Body of pancreas (tissue), 4 donors: ENCODE measurements at places on chromosomes 4 and X. TPM values are rescaled to one million over a fixed set of nuclear protein-coding genes. Genes with fewer than 3 reads are reported as not detected.
A peak's percentile ranks its signal among the peaks of the same experiment; 100 is the strongest.

- no peak overlapping the region for H3K27ac ChIP-seq
- no peaks in the 10 kb centered on the region for H3K36me3 ChIP-seq
- no peak overlapping the region for H3K4me3 ChIP-seq
- DNase-seq = no peak
- H3K4me1 ChIP-seq = no peaks in the 10 kb centered on the region
Measured at GRCh38 chrX:38407126-38407525, 54.7 kb downstream of the OTC start.

DNA sequence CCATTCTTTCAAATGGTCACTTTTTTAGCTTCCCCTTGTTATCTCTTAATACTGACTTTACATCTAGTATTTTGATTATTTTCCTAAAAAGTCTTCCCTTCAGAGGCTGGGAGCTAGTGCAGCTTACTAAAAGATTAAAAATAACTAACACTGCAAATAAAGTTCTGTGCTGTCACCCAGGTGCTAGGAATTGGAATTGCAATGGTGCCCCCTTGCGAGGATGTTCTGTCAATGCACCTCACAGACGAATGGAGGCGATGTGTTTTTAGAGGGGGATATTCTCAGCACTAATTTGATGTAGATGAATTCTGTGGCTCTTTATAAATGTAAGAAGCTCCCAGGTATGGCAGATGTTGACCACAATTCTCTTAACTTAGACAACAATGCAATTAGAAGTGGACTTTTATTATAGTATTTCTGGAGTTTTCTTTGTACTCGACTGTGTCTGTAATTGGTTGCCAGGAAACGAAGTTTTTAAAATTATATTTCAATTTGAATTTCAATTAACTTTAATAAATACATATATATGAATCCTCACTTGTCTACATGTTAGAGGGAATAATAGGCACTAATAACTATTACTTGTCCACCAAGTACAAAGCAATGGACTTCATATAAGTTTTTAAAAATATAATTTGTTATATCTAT lies 22.0 kb upstream of the SMIM31 start:
- no peak overlapping the region for H3K27ac ChIP-seq
- H3K36me3 ChIP-seq = no peaks in the 10 kb centered on the region
- peak; percentile 44 for DNase-seq
- no peaks in the 10 kb centered on the region for H3K4me1 ChIP-seq

GRCh38 chr4:139025841-139026240 lies 10.3 kb downstream of the NOCT start:
- H3K27ac ChIP-seq = no peak overlapping the region
- no peak for DNase-seq
- H3K27me3 ChIP-seq = no peaks in the 10 kb centered on the region
- no peak overlapping the region for H3K4me3 ChIP-seq
- H3K36me3 ChIP-seq = no peaks in the 10 kb centered on the region
- peaks cover 31% of the 10 kb centered on the region for H3K4me1 ChIP-seq

GRCh38 chr4:174582463-174582862 lies 60.2 kb upstream of the HPGD start:
- H3K27me3 ChIP-seq = no peaks in the 10 kb centered on the region
- H3K27ac ChIP-seq = no peak overlapping the region
- no peak for DNase-seq
- H3K36me3 ChIP-seq = no peaks in the 10 kb centered on the region

DNA sequence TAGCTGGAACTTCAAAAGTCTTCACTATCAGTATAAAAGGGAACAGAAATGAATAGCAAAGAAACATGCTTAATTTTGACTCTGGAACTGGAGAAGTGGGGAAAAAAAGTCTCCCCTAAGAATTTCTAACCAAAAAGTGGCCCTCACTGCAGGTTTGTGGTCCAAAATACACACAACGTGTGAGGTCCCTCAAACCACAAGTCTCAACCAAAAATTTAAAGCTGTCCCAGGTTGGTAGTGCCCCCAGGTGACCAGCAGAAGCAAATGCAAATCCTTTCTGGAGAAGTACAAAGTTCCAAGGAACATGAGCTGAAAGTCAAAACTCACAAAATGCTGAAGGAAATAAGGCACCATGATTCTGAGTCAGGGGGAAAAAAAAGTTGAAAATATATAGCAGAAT lies 23.6 kb upstream of the VAMP7 start:
- DNase-seq = no peak
- H3K4me3 ChIP-seq = no peak overlapping the region
- no peaks in the 10 kb centered on the region for H3K36me3 ChIP-seq
- H3K27me3 ChIP-seq = no peaks in the 10 kb centered on the region

- no peaks in the 10 kb centered on the region for H3K36me3 ChIP-seq
- H3K27ac ChIP-seq = no peak overlapping the region
- H3K4me1 ChIP-seq = no peaks in the 10 kb centered on the region
Measured at GRCh38 chr4:176611381-176611780, 181.3 kb downstream of the VEGFC start.

- no peak for DNase-seq
- H3K27me3 ChIP-seq = no peaks in the 10 kb centered on the region
- no peak overlapping the region for H3K27ac ChIP-seq
- no peaks in the 10 kb centered on the region for H3K4me1 ChIP-seq
Measured at GRCh38 chrX:124028182-124028581, 66.7 kb downstream of the STAG2 start.

DNA sequence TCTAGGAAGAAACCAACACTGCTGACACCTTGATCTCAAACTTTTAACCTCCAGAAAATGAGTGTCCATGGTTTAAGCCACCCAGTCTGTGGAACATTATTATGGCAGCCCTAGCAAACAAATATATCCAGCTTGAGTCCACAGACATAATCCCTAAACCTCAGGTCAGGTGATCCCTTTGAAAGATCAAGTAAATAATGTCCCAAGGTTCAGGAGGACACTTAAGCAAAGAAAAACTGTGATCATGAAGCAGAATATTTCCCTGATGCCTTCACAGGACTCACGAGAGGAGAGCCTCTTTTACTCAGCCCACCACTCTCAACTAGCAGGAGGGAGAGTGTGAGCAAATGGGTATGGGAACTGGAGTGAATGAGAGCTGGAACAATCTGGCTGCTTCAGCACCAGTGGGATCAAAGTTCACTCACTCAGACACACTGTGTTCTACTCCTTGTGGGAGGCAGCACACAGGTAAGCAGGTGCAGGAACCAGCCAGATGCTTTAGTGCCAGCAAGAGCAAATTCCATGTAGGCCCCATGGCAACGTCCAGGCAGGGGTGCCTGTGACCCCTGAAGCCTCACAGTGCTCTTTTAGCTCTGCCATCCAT lies 608.4 kb downstream of the RAB28 start:
- no peaks in the 10 kb centered on the region for H3K36me3 ChIP-seq
- peaks cover 6% of the 10 kb centered on the region for H3K4me1 ChIP-seq
- no peak overlapping the region for H3K4me3 ChIP-seq
- DNase-seq = peak; percentile 58

DNA sequence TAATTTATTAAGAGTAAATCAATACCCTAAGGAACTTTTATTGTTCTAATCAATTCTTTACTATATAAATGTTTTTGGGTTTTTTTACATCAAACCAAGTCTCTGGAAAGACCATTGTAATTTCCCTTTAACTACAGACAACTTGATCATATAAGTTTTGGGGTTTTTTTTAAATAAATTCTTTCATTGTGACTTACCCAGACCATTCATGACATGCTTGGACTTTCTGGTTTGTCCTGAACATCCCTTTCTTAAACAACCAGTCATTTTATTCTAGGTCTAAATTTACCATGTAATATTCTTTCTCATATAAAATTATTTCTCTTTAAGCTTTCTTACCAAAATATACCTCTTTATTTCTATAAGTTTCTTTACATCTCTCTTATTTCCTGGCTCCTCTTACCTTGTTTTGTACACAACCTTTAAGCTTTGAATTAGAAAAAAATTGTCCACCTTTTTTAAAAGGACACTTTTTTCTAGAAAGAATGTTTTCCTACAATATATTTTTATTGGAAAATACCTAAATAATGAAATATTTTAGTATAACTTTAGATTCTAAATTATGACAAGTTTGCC lies 8.4 kb downstream of the CNGA1 start:
- DNase-seq = no peak
- no peaks in the 10 kb centered on the region for H3K27me3 ChIP-seq
- H3K27ac ChIP-seq = no peak overlapping the region
- no peaks in the 10 kb centered on the region for H3K4me1 ChIP-seq

- H3K27me3 ChIP-seq = no peaks in the 10 kb centered on the region
- no peak overlapping the region for H3K4me3 ChIP-seq
- no peaks in the 10 kb centered on the region for H3K36me3 ChIP-seq
- peaks cover 9% of the 10 kb centered on the region for H3K4me1 ChIP-seq
- no peak overlapping the region for H3K27ac ChIP-seq
Measured at GRCh38 chr4:25310803-25311166, 1.8 kb upstream of the ZCCHC4 start.

DNA sequence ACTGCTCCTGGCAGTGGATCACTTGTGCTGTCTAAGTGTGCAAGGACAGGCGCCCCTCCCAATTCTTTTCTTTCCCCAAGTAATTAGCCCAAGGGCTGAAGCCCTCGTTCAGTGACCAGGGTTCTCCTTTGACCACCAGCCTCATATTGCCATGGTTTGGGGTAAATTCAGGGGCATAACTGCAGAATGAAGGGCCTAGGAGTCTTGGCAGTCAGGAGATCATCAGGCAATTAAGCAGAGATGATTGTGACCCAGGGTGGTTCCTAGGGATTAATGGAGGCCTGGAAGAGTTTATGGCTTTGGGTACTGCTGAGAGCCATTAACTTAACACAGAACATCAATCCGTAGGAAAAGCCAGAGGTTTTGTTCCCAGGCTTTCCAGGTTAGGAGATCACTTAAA lies 170.7 kb downstream of the PTTG2 start:
- H3K4me1 ChIP-seq = peaks cover 49% of the 10 kb centered on the region
- H3K4me3 ChIP-seq = no peak overlapping the region
- H3K27ac ChIP-seq = peak overlapping the region; percentile 83
- DNase-seq = no peak
- H3K36me3 ChIP-seq = no peaks in the 10 kb centered on the region

DNA sequence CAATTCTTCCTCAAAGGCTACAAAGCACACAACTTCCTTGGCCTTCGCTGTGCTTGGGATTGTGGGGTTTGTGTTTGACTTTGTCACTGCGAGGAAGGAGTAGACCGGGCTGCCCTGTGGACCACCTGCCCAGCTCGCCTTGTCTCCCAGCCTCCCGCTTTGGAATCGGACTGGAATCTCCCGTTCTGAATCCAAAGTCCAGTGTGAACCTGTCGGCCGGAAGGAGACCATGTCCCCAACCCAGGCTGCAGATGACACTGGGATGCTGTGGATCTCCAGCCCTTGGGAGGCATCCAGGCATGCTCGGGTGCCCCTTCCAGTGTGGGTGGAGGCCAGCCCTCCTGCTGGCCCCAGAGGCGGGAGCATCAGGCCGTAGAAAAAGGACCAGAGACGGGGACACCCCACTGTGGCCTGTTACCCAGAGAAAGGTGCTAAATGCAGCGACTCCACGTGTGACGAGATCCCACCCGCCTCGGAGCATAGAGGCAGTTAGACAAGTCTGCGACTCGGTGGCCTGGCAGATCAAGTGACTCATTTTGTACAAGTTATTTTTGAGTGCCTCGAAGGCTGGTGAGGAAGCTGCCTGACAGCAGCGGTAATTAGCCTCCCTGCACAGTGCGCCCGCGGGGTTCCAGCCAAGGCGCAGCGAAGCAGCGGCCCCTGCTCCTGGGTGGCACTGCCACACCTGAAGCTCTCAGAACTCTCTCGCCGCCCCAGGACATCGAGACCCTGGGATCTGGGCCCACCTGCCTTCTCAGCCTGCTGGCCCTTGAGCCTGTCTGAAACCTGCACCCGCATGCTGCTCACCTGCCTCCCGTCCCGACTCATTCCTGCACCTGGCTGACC lies 57.5 kb downstream of the ADRA2C start:
- H3K36me3 ChIP-seq = no peaks in the 10 kb centered on the region
- no peak for DNase-seq
- no peak overlapping the region for H3K4me3 ChIP-seq
- H3K4me1 ChIP-seq = peaks cover 31% of the 10 kb centered on the region

DNA sequence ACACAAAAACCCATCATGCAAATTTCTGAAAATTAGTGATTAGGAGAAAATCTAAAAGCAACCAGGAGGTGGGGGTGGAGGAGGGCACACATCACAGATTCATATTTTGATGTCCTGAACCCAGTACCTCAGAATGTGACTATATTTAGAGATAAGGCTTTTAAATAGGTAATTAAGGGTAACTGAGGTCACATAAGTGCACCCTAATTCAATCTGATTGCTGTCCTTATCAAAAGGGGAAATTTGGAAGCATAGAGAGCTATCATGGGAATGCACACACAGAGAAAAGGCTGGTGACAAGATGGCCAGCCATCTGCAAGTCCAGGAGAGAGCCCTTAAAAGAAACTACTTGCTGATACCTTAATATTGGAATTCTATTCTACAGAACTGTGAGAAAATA lies 281.8 kb upstream of the UGT8 start:
- no peak for DNase-seq
- no peak overlapping the region for H3K27ac ChIP-seq
- H3K27me3 ChIP-seq = no peaks in the 10 kb centered on the region
- H3K36me3 ChIP-seq = no peaks in the 10 kb centered on the region
- peaks cover 15% of the 10 kb centered on the region for H3K4me1 ChIP-seq

DNA sequence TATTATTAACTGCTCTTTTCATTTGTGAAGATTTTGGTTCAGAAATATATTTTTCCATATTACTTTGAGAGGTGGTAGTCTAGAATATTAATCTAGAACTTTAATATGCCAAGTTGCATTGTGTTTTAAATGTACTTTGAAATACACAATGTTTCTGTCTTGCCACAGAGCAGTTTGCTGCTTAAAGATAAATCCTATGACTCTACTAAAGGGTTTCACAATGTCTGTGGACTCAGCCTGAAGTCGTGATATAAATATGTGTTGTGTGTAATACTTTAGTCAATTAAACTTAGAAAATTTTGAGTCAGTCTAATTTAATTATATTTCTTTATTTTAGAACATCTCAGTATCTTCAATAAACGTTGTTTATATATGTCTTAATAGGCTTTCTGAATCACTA lies 1771.7 kb upstream of the PCDH7 start:
- no peaks in the 10 kb centered on the region for H3K36me3 ChIP-seq
- DNase-seq = no peak
- H3K27ac ChIP-seq = no peak overlapping the region
- no peaks in the 10 kb centered on the region for H3K27me3 ChIP-seq

- H3K36me3 ChIP-seq = peaks cover 18% of the 10 kb centered on the region
- H3K27ac ChIP-seq = no peak overlapping the region
- peaks cover 25% of the 10 kb centered on the region for H3K4me1 ChIP-seq
- no peaks in the 10 kb centered on the region for H3K27me3 ChIP-seq
Measured at GRCh38 chr4:185672151-185672550, 136.8 kb upstream of the PDLIM3 start.

- no peaks in the 10 kb centered on the region for H3K4me1 ChIP-seq
- no peak for DNase-seq
- H3K27ac ChIP-seq = no peak overlapping the region
- no peaks in the 10 kb centered on the region for H3K27me3 ChIP-seq
- H3K36me3 ChIP-seq = no peaks in the 10 kb centered on the region
Measured at GRCh38 chr4:37742149-37742548, 56.0 kb upstream of the RELL1 start.

HSFX4 gene
- total RNA-seq = not detected

MAB21L2 gene
- not detected for total RNA-seq

CYLC1 gene
- not detected for total RNA-seq

SLC34A2 gene
- 2.0 TPM for total RNA-seq
